ENCODE measurements at places on chromosomes 7 and 10.

GRCh38 chr10:12588091-12588860 lies 238.9 kb downstream of the CAMK1D start:
- no peak for DNase-seq

- DNase-seq = no peak
Observed at GRCh38 chr7:27124096-27124901, 6.3 kb downstream of the HOXA4 start.

DNA sequence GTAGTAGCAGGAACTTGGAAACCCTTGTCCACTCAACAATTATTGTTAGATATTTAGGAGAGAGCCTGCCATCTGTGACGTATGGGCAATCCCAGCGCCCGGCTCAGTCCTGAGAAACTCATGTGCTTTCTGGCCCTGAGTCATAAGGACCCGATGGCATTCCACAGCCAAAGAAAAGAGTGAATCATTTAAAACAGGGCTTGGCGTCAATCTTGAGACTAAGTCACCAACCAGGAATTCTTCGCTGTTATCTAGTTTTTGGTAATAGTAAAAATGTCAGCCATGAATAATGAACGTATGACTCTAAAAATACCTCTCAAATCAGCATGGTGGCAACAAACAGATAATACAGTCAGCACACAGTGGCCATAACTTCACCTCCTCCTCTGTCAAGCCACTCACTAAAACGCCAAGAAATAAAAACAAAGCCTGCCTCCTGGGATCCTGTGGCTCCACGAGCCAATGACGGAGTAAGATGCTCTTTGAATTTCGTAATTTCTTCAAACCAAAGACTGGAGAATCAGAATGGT lies 140.8 kb downstream of the ADAM12 start:
- no peak for DNase-seq

DNA sequence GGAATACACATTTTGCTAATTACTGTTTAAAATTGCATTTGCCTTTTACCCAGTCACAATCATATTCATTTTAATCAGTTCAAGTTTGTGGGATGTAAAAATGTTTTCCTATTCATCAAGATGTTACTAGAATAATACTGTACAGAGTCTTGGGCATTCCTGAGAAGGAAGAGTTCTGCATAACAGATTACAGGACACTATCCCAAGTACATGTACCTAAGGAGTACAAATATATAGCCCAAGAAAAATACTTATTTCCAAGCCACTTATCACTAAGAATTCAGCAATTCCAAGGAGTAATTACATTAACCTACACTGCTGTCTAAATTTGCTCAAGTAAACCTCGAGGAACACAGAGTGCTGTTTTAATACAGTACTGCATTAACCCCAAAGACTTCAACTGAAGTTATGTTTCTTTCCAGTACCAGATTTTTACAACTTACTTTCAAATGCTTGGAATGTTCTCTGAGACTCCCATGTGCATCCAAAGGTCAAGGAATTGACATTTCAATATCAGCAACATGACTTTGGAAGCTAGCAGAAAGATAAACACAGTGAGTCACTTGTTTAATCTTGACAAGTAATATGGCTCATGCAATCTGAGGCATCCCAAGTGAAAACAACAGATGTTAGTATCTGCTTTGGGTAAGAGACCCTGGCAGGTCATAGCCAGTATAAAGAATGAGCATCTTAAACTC lies 125.4 kb upstream of the BET1 start:
- DNase-seq = no peak

GRCh38 chr10:47026301-47027107 lies 115.3 kb downstream of the PTPN20 start:
- DNase-seq = no peak

GRCh38 chr7:30877015-30877769 lies 34.5 kb upstream of the AQP1 start:
- no peak for DNase-seq

- no peak for DNase-seq
Observed at GRCh38 chr7:32536585-32536984, 41.3 kb downstream of the AVL9 start.

DNA sequence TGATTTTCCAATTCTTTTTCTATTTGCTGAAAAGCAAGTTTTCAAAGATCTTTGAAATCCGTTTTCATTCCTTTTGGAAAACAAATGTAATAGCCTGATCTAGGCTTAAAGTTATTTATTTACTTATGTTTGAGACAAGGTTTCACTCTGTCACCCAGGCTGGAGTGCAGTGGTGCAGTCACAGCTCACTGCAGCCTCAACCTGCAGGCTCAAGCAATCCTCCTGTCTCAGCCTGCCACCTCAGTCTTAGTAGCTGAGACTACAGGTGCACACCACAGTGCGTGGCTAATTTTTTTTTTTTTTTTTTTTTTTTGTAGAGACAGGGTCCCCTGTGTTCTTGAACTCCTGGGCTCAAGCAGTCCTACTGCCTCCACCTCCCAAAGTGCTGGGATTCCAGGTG lies 4.6 kb downstream of the ST7 start:
- no peak for DNase-seq

- no peak for DNase-seq
Observed at GRCh38 chr10:69486922-69487730, 35.9 kb downstream of the TSPAN15 start.

DNA sequence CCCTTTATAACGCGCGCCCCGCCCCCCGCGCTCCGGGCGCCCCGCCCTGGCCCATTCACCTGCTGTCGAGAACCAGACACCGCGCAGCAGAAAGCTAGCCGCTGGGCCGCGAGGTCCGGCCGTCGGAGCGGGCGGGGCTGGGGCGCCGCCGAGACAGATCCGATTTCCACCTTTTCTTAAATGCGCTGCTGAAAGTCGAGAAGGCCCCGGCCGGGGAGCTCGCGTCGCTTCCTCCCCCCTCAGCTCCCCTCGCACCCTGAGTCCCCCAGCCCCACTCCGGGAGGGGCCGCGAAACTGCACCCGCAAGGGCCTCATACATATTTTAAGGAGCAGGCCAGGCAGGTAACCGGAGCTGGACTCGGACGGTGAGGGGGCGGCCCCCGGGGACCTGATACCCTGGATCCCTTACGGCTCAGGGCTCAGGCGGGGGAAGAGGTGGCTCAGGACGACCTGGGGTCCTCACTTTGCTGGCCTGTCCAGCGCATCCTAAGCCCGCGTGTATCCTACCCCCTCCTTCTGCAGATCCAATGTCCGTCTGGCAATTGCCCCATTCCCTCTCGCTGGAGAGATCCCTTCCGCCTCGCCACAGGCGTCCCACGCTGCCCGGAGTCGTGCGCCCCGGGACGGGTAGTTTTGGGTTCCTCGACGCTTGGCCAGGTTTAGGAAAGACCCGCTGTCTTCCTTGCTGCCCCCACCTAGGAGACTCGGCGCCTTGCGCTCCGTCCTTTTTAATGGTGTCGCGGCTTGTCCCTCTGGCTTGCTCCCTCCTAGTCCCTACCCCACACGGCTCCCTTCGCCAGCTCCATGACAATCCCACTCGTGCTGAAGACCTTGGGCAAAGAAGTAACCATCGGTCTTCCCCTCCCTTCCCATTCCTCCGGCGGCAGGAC lies 170.6 kb downstream of the UBE2H start:
- DNase-seq = no peak

DNA sequence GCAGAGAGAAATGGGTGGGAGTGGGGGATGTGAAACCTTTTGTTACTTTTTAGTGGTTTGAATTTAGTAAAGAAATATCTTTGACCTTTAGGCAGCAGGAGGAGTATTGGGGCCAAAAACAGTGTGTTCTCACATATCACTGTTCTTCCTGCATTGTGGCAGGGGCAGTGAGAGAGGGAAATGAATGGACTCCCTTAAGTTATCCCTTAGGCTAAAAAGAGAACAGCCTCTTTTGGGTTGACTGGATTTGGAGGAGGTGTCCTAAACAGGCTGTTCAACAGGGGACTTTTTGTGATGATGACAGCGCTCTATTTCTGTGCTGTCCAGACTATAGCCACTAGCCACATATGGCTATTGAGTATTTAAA lies 22.3 kb downstream of the ZNF775 start:
- DNase-seq = no peak

GRCh38 chr10:55146032-55146431 lies 345.0 kb upstream of the PCDH15 start:
- DNase-seq = no peak

- no peak for DNase-seq
Observed at GRCh38 chr10:69866688-69867461, 65.2 kb downstream of the COL13A1 start.

- DNase-seq = no peak
Observed at GRCh38 chr10:123945325-123945920, 53.8 kb upstream of the CPXM2 start.

GRCh38 chr10:19970717-19971116 lies 154.5 kb downstream of the PLXDC2 start:
- no peak for DNase-seq

GRCh38 chr7:99002148-99002826 lies 124.0 kb downstream of the TRRAP start:
- DNase-seq = no peak

- no peak for DNase-seq
Observed at GRCh38 chr7:80533287-80533686, 21.4 kb upstream of the GNAT3 start.

DNA sequence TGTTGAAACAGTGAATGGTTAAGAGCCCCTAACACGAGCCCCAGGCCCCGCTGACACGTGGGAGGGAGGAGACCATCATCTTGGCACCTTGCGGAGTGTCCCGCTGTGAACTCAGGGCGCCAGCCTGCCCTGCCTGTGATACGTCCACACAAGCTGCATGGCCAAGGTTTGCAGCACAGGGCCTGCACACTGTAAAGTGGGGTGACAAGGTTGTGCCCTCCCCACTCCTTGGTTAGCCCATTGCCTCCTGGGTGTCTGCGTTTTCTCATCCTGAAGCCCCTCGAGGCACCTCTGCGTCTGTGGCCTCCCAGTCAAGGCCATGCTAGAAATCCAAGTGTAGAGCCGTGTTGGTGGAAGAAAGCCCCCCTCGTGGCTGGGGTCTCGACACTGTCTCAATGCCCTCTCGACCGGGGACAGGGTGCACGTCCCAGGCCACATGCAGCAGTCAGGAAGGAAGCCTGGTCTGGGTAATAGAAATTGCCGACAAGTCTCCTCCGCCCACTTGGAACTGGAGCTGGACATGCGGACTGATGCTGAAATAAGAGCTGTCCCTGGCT lies 192.1 kb downstream of the DNAJB6 start:
- no peak for DNase-seq

GRCh38 chr10:86598151-86598550 lies 56.2 kb upstream of the OPN4 start:
- DNase-seq = no peak

DNA sequence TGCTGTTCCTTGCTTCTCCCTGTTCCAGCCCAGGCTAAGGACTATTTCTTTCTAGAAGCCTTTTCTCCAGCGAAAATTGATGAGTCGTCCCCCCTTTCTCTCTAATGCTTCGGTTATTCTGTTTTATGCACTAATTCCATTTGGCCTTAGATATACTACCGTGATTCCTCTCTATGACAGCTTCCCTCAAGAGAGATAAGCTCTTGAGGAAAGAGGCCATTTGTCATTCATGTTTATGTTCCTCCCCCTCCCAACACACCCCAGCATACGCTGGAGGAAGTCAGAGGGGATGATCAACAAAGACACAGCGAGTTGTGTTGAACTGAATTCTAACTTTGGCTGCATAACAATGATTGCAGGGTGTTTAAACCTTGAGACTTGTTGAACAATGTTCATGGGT lies 198.8 kb downstream of the BMPER start:
- DNase-seq = no peak
